Caki2 (cell line): ENCODE measurements at places on chromosomes 2 and 18. TPM values are rescaled to one million over a fixed set of nuclear protein-coding genes. Genes with fewer than 3 reads are reported as not detected.

- DNase-seq: no peak
Observed at GRCh38 chr2:16140771-16141640, 200.7 kb downstream of the MYCN start.

DNA sequence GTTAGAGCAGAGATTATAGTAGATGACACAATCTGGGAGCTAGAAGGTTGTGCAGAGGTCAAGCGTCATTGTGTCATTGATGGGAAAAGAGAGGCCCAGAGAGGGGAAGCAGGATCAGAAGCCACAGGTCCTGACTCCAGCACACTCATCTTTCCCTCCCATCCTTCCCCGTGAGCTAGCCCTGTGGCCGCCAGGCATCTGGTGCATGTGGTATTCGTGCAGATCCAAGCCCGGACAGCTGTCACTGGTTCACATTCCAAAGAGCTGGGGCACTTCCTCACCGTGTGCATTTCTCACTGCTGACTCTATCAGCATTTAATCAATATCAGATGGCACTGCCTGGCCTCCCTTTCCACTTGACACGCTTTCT lies 94.1 kb upstream of the THOC1 start:
- DNase-seq: no peak

DNA sequence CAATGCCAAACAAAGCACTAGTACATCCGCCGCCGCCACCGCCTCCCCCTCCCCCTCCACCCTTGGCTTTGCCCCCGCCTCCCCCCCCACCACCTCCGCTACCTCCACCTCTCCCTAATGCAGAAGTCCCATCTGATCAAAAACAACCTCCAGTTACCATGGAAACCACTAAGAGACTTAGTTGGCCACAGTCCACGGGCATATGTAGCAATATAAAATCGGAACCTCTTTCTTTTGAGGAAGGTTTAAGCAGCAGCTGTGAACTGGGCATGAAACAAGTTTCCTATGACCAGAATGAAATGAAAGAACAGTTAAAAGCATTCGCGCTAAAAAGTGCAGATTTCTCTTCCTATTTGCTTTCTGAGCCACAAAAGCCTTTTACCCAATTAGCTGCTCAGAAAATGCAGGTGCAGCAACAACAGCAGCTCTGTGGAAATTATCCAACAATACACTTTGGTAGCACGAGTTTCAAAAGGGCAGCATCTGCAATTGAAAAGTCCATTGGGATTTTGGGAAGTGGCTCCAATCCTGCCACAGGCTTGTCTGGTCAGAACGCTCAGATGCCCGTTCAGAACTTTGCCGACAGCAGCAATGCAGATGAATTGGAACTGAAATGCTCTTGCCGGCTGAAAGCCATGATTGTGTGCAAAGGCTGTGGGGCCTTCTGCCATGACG lies 168.0 kb downstream of the ASXL3 start:
- no peak for DNase-seq

DNA sequence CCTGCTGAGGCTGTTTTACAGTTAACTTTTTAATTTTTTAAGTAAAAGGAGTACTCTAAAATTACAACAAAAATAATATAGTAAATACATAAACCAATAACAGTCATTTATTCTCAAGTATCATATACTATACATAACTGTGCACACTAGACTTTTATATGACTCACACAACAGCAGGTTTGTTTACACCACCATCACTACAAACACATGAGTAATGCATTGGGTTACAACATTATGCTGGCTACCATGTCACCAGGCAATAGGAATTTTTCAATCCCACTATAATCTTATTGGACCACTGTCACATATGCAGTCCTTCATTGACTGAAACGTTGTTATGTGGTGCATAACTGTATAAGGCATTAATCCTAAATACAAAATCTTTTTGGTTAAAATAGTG lies 42.5 kb downstream of the RASGRP3 start:
- no peak for DNase-seq

The TMX3 gene
- 15.9 and 17.5 TPM in 2 replicates for total RNA-seq

DNA sequence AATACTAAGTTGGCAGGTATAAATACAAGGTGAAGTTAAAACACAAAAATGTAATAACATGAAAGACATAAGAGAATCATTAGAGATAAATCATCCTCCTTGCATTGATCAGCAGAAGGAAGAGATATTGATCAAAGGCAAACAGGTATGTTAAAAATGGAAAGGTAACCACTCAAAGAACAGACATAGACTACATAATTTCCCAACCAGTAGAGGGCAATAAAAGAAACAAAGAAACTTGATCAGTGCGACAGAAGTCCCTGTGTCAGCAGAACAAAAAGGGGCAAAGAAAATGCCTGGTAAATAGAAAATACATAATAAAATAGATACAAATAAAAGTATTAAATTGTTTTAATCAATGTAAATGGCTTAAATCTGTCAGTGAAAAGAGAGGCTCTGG lies 53.6 kb downstream of the FAM228A start:
- peak; percentile 12 for DNase-seq

- DNase-seq: no peak
Observed at GRCh38 chr2:65389476-65389875, 42.9 kb downstream of the SPRED2 start.

- no peak for DNase-seq
Observed at GRCh38 chr2:120541553-120541932, 194.1 kb upstream of the GLI2 start.

GRCh38 chr2:164015328-164016123 lies 279.7 kb upstream of the FIGN start:
- peak; percentile 99 for DNase-seq

DNA sequence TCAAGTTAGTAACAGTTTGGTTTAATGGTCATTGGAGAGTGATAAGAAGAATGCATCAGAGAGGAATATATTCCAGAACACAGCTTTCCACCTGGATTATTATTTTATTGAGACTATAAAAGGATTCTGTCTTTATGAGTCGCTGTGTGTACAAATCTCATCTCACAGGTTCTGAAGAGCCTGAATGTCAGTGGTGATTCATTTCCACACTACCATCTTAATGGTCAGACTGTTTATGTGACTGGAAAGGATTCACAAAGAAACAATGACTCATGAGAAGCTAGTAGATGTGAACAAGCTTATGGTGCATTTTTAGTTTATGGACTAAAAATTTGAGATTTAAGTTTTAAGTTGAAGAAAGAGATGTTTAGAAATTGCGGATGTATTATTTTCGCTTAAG lies 685.4 kb upstream of the NRXN1 start:
- peak; percentile 67 for DNase-seq

DNA sequence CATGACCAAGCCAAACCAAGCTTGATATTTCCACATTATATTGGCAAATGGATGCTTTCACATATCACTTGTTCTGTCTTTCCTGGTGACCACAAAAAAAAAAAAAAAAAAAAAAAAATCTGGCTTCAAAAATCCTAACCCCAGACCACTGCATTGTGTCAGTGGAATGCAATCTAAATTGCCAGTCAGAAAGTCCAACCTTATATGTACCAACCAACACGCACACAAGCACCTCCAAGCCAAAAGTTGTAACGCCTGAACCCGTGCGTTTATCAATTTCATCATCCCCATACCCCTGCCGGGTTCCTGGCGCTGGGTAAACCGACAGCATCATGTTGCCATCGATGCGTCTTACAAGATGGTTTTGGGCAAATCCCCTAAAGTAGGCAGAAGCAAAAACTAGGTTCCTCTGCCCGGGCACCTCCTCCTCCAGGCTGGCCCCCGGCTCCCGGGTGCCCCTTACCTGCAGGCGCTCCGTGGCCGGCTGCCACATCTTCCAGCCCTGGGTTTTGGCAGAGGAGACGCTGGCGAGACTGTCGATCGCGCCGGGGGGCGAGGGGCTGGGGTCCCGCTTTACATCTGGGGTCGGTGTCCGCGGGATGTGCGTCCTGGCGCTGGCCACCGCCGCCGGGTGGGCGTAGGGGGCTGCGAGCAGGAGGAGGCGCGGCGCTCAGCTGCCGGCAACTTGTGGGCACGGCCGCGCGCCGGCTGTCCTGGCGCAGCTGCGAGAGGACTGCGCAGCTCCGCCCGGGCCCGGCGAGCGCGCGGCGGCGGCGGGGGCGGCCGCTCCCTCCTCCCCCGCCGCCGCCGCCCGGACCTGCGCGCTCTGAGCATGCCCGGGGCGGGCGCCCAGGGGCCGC lies at the start of gene PID1:
PID1 (minus strand) TSS at position 737 of the 860 bp plus-strand sequence; CDS start at position 493, 244 bp downstream.
- DNase-seq: peak; percentile 27

DNA sequence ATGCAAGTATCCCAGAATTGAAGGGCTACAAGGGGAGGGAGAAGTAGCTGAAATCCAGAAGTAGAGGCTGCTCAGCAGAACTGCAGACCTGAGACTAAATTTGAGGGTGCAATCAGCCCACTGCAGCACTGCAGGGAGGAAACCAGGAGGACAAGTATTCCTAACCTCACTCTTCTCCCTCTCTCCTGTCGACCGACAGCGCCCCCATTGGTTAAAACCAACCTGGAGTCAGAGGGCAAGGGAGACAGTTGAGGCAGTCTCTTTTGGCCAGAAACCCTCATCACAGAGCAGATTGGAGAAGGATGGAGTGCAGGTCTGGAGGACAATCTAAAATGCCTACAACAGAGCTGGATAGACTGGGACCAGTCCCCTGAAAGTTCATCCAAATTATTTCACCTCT lies 768.9 kb upstream of the KLHL29 start:
- no peak for DNase-seq

DNA sequence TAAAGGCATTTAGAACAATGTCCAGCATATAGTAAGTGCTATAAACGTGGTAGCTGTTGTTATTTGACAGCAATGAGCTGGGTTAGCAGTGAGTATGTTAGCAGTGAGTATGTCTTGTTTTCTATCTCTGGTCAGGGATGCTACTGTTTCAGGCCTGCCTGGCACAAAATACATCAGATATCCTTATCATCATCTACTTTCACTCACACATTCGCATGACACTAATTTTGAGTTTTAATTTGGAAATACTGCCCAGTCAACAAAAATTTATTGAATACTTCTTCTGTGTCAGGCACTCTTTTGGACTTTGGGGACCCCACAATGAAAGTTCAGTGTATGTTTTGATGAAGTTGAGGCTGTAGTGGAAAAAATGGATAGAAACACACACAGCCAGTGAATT lies 401.6 kb downstream of the CLIP4 start:
- DNase-seq: no peak

The REEP1 gene
- total RNA-seq: 0.12 and 0.20 TPM in 2 replicates

The CD207 gene
- total RNA-seq: not detected in 2 replicates

GRCh38 chr18:23188068-23188760 lies 52.9 kb downstream of the CABLES1 start:
- no peak for DNase-seq

The LIMS4 gene
- not detected in 2 replicates for total RNA-seq

DNA sequence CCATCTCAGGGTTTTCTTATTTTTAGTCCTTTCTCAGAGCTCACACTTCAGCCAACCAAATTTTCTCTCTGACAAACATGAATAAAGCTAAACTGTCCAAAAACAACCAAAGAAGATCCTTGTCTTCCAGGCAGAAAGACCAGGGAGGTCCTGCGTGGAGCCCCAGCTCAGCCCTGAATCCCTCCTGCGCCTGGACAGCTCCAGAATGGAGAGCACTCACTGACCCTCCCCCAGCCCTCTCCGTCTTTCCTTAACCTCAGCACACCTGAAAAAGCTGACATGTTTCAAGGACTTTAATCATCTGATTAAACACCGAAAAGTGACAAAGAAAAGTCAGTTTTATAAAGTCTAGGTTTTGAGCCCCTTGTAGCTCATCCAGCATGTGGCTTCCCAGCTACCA lies 22.9 kb upstream of the GNAL start:
- DNase-seq: no peak

The ANKRD29 gene
- 0.17 and 0.71 TPM in 2 replicates for total RNA-seq

DNA sequence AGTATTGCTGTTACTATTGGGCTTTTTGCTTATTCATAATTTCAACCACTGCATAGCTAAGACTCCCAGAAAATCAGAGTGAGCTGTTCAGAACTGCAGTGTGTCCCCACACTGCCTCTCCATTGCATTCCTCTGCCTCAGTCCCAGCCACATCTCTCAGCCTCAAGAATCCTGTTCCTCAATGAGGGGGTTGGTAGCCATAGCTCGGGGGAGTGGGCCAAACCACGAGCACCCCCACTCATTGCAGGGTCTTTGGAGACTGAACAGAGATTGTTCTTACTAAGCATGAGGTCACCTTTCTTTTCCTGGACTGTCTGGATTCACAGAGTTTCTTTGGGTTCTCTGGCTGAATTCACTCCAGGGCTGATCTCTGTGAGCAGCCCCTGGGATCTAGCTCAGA lies 161.1 kb downstream of the GFPT1 start:
- no peak for DNase-seq

The OR6B2 gene
- not detected in 2 replicates for total RNA-seq

The RGPD3 gene
- total RNA-seq: 0.03 and 0.98 TPM in 2 replicates

GRCh38 chr2:230960026-230960425 lies 35.0 kb upstream of the GPR55 start:
- DNase-seq: no peak

GRCh38 chr2:200258881-200259576 lies 47.5 kb upstream of the SPATS2L start:
- no peak for DNase-seq

DNA sequence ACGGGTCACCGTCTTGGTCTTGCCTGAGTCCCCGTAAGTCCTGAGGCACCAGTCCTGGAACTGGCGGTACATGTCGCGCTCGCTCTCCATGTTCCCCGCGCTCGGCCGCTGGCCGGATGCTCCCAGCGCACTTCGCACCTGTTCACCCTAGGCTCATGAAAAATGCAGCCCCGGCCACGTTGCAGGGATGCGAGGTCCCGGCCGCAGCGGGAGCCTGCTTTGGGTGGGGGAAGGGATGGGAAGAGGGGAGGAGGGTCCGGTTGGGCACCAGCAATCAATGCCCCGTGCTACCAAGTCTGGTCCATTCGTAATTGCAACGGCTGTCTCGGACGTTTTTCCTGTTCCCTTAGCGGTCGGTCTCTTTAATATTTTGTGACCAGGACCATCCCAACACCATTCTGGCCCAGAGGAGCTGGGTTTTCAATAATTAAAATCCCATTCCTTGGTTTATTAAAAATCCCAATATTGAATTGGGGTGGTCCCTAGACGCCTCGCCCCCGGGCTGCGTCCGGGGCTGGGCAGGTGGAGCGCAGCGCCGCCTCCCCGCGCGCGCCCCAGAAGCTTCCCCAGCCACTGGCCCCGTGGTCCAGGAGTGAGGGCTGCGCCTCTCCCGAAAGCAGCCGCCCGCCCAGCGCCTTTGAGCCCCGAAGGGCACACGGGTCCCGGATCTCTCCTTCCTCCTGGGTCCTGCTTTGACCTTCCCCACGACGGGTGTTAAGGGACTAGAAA lies 1.4 kb downstream of the NOL4 start:
- DNase-seq: peak; percentile 18

DNA sequence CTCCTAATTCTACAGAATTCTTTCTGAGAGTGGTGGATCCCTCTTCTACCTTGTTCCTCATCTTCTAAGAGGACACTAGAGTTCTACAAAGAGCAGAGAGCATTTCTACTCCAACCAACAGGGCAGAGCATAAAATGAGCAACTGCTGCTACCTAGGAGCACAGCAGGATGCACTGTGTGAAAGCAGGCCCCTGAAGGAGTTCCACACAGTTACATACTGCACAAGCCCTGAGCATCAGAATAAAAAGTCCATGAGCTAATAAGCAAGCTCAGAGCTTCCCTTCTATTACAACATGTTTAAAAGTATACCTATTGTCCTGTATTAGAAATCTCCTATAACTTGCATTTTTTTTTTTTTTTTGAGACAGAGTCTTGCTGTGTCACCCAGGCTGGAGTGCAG lies 8.4 kb downstream of the FHL2 start:
- peak; percentile 49 for DNase-seq
